ENCODE measurements at places on chromosomes 12 and 14.

DNA sequence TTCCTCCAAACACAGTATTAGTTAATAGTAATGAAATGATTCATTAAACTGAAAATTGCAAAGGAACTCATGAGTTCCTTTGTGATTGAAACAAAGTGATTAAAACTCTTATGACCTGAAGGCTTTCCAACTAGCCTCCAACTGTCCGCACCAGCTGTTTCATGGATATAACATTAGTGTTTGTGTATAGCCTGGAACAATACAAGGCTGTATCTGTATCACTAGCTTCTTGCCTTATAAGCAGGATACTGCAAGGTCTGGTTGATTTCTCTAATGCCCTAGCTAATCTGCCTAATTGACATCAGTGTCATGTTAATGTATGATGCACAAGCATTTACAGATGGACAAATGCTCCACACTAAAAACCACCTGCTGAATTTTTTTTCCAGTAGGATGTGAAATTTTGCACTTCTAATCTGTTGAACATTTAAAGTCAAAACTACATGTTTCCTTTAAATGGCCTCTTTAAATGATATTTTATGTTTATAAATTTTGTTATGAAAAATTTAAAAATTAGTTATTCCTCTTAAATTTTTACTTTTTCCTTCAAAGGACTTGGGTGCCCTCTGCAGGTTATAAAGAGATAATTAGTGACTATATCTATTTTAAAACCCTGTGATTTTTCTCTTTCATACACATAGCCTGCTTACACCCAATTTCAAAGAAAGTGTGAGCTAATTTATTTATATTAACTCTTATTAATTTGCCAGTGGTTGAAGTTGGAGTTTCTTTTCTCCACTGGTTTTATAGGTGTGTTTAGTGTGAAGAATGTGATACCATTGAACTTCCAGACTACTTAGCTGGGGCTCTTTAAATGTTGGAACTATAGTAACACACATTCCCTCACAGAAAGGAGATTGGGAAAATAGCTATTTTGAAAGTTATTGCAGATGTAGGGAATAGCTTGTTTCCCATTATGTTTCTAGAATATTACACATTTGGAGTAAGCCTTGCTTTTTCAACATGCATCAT lies 25.4 kb downstream of the AP5M1 start:
- DNase-seq = no peak

DNA sequence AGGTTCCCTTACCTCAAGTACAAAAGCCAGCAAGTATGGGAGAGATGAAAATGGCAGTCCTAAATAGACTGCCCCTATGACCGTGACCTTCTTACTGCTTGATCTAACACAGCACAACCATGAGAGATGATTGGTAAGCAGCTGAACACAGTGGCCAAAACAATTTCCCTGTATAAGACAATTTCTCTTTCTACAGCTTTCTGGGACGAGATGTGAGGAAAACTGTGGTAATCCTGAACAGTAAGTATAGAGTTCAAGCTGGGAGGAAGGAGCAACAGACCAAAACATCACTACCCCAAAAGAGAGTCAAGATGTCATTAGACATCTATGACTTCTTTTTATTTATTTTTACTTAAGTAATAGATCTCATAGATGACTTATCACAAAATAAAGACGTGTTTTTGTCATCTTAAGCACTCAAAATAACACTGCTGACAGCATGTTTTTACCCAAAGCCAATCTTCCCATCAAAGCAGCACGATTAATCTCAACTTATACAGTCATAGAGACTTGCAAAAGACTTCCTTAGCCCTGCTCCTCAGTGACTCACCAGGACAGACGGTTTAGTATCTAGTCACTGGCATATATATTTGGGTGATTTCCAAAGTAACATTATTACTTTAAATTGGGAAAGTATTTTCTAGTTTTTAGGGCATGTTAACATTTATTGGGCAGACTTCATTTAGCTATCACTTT lies 3.7 kb downstream of the TMEM52B start:
- DNase-seq = no peak

DNA sequence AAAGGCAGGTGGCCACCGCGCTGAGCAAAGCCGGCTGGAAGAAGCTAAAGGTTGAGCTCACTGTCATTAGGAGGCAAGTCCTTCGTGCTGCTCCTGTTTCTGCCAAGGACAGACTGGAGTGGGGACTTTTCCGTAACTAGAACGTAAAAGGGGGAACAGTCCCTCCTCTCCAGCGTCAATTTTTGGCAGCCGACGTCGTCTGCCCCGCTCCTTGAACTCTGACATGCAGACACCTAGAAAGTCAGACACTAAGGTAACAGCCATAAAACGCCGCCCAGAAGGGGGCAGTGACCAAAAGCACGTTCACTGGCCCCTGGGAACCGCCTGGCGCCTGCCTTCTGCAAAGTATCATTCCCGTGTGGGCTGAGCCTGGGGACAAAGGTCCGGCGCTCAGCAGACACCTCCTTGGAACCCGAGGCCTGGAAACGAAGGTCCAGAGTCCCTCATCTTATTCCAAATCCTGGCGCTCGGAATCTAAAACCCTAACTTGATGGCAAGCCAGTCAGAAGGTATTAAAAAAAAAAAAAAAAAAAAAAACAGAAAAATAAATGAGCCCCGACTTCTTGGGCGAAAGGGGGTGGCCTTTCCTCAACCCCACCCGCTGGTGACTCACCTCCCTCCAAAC lies 1.1 kb upstream of the LRP1 start:
- no peak for DNase-seq

GRCh38 chr14:89266754-89267153 lies 150.3 kb downstream of the FOXN3 start:
- no peak for DNase-seq

GRCh38 chr14:39113685-39114072 lies 444 bp upstream of the GEMIN2 start:
- no peak for DNase-seq

GRCh38 chr12:32397696-32398095 lies 1.7 kb upstream of the FGD4 start:
- no peak for DNase-seq

DNA sequence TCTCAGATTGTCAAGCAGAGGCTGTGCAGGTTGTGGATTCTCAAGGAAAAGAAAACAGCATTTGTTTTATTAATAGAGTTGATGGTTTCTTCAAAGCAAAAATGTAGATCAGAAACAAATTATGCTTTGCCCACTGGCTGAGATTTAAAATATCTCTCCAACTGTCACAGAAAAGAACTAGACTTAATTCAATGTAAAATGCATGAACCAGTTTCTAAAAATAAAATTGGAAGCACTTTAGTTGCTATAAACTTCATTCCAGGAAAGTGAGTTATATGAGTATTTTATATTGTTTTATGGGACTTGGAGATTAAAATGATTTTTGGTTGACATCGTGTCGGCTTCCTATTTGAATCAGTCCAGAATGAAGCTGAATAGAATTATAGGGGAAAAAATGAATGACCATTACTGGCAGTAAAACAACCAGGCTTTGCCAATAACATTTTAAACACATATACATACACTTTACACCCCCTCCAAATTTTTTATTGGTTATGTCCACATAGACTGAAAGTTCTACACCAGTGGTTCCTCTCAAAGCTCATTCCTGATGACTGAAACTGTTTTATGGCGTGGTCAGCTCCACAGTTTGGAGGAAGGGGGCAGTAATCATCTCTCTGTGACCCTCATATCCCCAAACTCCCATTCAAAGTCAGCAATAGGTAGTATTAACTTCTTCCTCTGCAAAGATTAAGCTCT lies 55.5 kb upstream of the DAAM1 start:
- DNase-seq = no peak

- no peak for DNase-seq
These were observed 231.2 kb upstream of the DCN start for GRCh38 chr12:91413581-91414546.

DNA sequence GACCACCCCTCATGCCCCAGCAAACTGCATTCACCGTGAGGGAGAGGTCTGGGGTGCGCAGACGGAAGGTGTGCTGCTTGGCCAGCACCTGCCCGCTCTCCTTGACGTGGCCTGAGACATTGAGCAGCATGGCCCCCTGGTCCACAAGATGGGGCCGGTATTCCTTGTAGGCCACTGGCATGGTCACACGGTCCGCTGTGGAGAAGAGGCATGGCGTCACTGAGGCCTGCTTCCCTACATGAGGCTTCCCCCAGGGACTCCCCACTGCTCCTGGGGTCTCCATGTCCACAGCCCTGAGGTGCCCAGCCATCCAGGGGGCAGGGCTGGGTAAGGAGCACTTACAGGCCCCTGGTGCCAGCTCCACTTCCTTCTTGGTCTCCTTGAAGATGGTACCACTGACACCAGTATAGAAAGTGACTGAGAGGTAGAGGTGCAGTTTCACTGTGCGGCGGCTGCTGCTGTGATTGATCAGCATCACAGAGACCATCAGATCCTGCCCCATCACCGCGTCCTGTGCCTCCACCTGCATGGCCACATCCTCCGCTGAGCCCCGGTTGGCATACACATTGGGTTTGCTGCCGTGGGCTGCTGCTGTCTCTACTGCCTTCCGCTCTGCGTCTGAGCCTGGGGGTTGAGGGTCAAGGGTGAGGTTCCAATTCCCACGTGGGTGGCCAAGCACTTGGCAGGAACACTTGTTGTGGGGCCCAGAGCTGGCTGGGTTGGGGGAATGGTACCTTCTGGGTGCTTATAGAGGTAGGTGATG lies 8.2 kb downstream of the TGM1 start:
- DNase-seq = no peak

DNA sequence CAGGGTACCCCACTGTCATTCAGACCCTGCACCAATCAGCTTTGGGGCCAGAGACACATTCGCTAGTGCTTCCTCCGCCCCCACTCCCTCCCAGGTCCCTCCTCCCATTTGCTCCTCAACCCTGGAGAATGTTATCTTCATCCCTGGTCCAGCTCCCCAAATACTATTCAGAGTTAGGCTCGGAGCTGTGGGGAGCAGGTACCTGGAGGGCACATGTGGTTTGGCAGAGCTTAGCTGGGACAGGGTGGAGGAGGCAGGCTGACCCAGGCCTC lies 19.5 kb downstream of the VSX2 start:
- no peak for DNase-seq

- no peak for DNase-seq
These were observed 48.7 kb downstream of the SCARB1 start for GRCh38 chr12:124814741-124815613.

- no peak for DNase-seq
These were observed 419.4 kb downstream of the GALC start for GRCh38 chr14:87573591-87573990.

DNA sequence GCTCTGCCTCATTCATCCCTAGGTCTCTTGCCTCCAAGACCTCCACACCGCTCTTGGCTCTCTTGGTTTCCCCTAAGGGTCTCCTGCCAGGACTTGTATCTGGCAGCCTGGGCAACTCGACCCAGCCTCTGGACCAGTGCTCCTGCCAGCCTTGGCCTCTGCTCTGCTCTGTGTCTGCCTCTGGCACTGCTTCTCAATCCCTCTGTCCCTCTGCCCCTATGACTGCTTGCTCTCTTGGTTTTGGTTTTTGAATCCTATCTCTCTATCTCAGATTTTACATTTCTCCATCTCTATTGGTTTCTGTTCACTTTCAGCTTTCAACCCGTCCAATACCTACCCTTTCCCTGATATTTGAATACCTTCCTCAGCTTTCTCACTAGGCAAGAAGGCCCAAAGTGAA lies 6.3 kb downstream of the ITGA5 start:
- DNase-seq = no peak

GRCh38 chr12:3973973-3974644 lies 100.9 kb upstream of the PARP11 start:
- DNase-seq = no peak

DNA sequence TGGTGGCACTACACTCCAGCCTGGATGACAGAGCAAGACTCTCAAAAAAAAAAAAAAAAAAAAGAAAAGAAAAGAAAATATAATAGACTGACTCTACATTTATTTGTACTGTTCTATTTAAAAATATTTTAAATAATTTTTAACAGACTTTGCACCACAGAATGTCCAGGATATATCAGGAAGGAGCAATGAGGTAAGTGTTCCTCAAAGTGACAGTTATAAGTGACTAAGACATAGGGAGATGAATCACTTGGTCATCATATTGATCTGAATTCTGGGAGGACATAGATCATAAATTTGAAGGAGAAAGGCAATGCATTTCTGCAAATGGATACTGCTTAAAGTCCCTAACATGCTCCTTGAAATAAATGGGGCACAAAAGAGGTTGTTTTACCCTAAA lies 221.5 kb downstream of the KCNC2 start:
- no peak for DNase-seq

GRCh38 chr14:22922294-22922693 lies 3.3 kb upstream of the RBM23 start:
- DNase-seq = no peak

- no peak for DNase-seq
These were observed 64.8 kb downstream of the HECTD4 start for GRCh38 chr12:112317481-112317880.

DNA sequence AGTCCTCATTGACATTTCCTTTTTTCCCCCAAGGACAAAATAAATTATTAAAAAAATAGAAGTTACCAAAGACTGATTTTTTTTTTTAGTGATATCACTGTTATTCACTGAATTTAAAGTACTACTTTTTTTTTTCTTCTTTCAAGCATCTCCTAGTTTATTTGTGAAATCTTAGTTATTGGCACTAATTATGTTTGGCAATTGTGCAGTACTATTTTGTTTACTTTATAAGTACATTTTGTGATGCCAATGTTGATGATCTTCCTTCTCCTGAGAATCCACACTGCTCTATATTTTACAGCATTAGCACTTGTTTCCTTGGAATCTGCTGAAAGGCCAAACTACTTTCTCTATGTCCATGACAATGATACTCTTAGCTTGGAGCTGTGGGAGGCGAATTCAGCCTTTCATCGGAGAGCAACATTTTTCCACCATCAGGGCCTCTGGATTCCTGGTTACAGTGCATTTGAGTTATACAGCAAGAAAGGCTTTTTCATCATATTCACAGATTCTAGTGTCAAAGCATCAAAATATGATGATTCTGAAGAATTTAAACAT lies 123.8 kb upstream of the PTPRQ start:
- no peak for DNase-seq

DNA sequence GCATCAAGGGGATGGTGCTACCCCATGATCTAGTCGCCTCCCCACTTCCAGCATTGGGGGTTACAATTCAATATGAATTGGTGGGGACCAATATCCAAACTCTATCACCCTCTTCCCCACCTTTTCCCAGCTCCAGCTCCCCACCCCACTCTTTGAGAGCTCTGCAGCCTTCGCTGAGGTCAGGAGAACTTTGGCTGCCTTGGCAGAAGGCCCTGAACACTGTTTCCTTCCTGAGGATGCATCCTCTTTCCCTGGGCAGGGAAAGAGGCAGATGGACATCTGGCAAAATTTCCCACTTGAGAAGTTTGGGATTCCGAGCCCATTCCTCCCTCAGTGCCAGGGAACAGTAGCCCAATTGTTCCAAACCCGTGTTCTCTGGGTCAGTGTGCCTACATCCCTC lies 169.1 kb downstream of the TSPAN9 start:
- DNase-seq = no peak

- no peak for DNase-seq
These were observed 84.3 kb downstream of the FZD10 start for GRCh38 chr12:130246560-130246959.
